Prostate gland (tissue), 2 donors: ENCODE measurements at places on chromosomes 2 and 18.

DNA sequence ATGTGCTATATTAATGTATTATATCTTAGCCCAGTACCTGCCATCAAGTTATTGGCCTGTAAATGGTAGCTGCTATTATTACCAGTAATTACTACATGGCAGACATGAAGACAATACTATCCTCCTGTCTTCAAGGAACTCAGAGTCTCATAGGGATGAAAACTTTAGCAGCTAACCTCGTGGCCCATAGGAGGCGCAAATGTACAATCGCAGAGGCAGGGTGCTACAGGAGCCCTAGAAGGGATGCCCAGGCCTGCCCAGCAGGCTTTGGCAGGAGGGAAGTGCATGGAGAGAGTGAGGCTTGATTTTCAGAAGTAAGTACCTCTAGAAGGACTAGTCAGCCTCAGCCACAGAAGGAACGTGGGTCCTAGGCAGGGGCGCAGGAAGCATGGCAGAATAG, 44.7 kb upstream of the KIDINS220 start:
- no peak overlapping the region for H3K4me3 ChIP-seq
- DNase-seq = no peak
- H3K4me1 ChIP-seq = no peaks in the 10 kb centered on the region

GRCh38 chr2:159111346-159111927, 143.0 kb downstream of the TANC1 start:
- no peak overlapping the region for H3K4me3 ChIP-seq
- peaks cover 7% of the 10 kb centered on the region for H3K4me1 ChIP-seq
- no peaks in the 10 kb centered on the region for H3K36me3 ChIP-seq
- DNase-seq = no peak
- no peaks in the 10 kb centered on the region for H3K27me3 ChIP-seq
- no peak overlapping the region for H3K27ac ChIP-seq

DNA sequence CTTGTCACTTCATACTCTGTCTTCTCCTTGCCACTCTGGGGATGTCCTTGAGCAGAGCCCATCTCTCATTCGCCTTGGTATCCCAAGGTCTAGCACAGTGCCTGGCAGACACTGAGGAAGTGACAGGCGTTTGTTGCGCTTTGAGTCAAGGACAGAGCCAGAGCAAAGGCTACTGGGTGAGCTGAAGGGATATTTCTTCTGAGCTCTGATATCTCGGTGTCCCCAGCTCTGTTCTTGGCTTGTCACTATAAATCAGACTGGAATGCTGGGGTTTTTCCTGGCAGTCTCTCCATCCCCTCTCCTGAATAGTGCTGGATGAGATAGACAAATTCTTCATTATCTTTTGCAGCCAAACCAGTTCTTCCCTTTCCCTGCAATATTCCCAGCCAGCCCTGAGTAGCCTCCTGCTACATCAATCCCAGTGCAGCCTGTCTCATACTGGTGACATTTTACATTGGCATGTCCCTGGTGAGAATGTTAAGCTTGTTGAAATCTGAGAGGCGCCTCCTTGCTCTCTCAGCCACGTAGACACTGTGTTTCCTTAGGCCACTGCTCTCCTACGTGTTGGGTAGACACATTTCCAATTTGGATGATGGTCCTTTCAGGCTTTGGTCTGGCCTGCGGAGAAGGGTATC, 61.7 kb downstream of the CTIF start:
- H3K27me3 ChIP-seq = no peaks in the 10 kb centered on the region
- no peak overlapping the region for H3K4me3 ChIP-seq
- no peaks in the 10 kb centered on the region for H3K36me3 ChIP-seq
- DNase-seq = no peak

- H3K36me3 ChIP-seq = no peaks in the 10 kb centered on the region
- no peak overlapping the region for H3K4me3 ChIP-seq
These were observed 4.1 kb upstream of the KLHL30 start for GRCh38 chr2:238134393-238134785.

DNA sequence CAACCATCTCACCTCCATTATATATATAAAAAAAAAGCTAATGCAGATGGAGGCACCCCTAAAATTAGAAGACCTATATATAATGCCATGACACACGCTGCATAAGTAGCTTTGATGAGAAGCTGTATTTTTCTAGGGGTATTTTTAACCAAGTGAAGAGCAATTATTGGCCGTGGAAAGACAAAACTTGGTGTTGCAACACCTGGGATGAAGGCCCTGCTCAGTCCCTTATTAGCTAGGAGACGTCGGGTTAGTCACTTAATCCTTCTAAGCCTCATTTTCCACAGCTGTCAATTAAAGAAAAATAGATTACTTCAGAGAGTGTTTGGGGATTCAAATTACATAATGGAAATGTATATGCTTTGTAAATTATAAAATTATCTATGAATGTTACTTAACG, 63.0 kb downstream of the WDR75 start:
- no peak overlapping the region for H3K4me3 ChIP-seq
- DNase-seq = no peak
- H3K27me3 ChIP-seq = no peaks in the 10 kb centered on the region
- H3K4me1 ChIP-seq = no peaks in the 10 kb centered on the region
- no peak overlapping the region for H3K27ac ChIP-seq
- H3K36me3 ChIP-seq = no peaks in the 10 kb centered on the region

DNA sequence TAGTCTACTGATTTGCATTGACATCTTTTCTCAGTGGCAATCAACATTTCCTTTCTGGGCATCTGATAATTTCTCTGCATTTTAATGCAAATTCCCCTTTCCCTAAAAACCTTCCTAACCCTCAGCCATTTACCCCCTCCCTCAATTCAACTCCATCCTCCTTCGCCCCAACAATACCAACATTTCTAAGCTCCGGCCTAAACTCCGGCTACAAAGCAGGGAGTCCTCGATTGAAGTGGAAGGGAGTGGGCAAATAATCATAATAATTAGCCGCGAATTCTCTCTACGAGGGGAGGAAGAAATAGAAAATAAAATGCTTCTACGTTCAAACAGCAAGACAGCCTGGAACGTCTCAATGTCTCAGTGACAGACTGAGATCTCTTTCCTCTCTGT, 4.6 kb downstream of the BCL11A start:
- H3K36me3 ChIP-seq = no peaks in the 10 kb centered on the region
- peak overlapping the region; percentile 82 for H3K27ac ChIP-seq
- H3K4me1 ChIP-seq = no peaks in the 10 kb centered on the region
- H3K27me3 ChIP-seq = no peaks in the 10 kb centered on the region
- DNase-seq = no peak

DNA sequence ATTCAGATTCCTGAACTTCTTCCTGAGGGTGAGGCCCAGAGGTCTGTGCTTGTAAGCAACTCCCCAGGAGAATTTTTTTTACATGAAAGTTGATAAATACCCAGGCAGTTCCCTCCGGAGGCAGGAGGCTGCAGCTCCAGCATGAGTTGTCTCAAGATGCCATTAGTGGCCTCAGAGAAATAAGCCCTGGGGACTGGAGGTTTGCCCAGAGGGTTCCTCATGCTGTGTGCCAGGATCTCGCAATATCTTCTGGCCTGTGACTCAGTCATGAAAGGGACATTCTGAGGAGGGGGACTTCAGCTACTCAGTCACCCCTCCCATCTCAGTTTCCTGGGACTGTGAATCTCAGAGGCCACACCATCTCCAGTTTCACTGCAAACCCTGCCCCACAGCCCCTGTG, 49.9 kb downstream of the LYPD1 start:
- no peaks in the 10 kb centered on the region for H3K4me1 ChIP-seq
- H3K36me3 ChIP-seq = no peaks in the 10 kb centered on the region
- H3K27ac ChIP-seq = no peak overlapping the region
- no peaks in the 10 kb centered on the region for H3K27me3 ChIP-seq
- no peak for DNase-seq
